ENCODE measurements at places on chromosomes 3 and 15. TPM values are rescaled to one million over a fixed set of nuclear protein-coding genes. Genes with fewer than 3 reads are reported as not detected.

DNA sequence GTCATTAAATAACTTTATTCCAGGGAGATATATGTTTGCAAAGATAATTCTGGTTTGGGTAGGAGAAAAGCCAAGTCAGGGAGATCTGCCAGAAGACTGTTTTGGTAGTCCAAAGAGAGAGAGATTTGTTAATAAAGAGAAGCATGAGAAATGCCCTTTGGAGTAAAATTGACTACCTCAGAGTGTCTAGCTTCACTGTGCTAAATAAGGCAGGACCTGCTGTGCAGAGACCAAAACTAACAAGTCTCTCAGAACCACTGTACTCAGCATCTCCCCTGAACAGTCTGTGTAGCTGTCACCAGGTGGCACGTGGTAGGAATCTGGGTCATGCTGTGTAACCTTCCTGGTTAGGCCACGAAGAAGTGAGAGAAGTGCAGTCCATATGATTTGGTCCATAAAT lies 31.6 kb upstream of the SLC35G2 start:
- peak; percentile 54 for DNase-seq

DNA sequence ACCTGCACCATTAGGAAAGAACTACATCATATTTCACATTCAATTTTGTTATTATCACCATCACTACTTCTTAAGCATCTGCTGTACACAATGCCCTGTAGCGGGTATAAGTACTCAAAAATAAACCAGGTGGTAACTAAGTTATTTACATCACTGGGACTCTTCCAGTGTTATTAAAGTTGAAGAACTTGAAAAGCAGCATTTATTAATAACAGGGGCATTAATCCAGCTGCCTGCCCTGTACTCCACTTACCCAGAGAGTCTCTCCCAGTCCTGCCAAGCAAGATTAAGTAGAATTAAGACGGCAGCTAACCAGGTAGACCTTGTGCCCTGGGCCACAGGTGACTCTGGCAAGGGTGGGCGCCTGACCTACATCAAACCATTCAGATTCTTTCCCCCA lies 65.2 kb downstream of the FHIT start:
- no peak for DNase-seq

GRCh38 chr3:151639418-151639740 lies 94.3 kb upstream of the AADACL2 start:
- DNase-seq: no peak

GOLGA6D gene
- total RNA-seq: not detected

EPHA3 gene
- total RNA-seq: 0.05 TPM

TIMP4 gene
- not detected for total RNA-seq

GRCh38 chr3:130795396-130795795 lies 48.8 kb upstream of the PIK3R4 start:
- DNase-seq: no peak

DNA sequence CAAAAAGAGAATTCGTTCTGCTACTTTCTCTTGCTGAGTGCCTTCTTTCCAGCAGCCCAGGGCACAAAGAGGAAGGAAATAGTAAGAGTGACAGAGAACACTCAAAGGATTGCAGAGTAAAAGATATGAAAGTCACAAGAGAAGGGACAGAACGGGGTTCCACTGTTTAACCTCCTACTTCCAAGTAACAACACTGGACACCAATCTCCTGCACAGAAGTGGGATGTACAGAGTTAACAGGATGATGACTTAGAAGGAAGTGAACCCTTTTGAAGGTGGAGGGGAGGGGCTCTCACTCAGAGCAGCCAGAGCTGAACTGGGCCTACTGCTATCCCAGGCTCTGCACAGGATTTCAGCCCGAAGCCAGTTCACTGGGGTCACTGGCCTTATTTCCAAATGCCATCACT lies 130.1 kb upstream of the PRICKLE2 start:
- DNase-seq: no peak

GRCh38 chr3:11661827-11662226 lies 18.1 kb upstream of the VGLL4 start:
- DNase-seq: no peak

ZNF80 gene
- 0.35 TPM for total RNA-seq

DNA sequence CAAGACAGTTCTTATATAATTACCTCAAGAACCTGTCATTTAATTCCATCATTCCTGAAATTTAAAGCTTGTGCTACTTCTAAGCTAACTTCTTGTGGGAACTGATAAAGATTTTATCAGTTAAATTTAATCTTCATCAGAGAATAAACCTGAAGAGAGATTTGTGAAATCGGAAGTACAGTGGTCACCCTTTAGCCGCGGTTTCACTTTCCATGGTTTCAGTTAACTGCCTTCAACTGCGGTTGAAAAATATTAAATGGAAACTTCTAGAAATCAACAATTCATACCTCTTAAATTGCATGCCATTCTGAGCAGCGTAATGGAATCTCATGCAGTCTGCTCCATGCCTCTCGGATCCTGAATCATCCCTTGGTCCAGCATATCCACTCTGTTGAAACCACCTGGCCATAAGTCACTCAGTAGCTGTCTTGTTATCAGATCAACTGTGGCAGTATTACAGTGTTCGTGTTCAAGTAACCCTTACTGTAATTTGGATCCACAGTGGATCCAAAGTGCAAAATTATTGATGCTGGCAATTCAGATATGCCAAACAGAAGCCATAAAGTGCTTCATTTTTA lies 626.1 kb downstream of the CADM2 start:
- no peak for DNase-seq

- peak; percentile 75 for DNase-seq
Observed at GRCh38 chr3:118884748-118885206, 149.9 kb downstream of the IGSF11 start.

GATM gene
- 1.9 TPM for total RNA-seq

DNA sequence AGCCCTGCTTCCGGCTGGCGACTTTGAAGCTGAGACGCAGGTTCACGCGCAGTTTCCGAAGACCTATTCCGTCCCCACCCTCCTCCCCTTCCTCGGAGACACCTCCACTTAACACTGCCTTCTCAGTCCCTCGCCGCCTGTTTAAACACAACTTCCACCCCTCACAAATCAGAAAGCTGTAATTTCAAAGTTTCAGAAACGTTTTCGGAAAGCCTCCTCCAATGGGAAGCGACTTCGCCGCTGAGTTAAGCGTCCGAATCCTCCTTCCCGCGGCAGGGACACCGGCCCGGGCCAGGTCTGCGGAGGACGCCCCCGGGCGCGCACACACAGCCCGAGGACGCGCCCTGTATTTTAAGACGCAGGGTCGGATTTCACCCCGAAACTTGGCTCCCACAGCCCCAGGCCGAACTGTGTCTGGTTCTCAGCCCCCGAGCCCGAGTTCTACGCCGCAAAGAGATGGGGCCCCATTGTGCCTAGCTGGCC lies 559 bp upstream of the LRRN1 start:
- peak; percentile 28 for DNase-seq

GRCh38 chr3:146507331-146508120 lies 36.9 kb downstream of the PLSCR1 start:
- no peak for DNase-seq

DNA sequence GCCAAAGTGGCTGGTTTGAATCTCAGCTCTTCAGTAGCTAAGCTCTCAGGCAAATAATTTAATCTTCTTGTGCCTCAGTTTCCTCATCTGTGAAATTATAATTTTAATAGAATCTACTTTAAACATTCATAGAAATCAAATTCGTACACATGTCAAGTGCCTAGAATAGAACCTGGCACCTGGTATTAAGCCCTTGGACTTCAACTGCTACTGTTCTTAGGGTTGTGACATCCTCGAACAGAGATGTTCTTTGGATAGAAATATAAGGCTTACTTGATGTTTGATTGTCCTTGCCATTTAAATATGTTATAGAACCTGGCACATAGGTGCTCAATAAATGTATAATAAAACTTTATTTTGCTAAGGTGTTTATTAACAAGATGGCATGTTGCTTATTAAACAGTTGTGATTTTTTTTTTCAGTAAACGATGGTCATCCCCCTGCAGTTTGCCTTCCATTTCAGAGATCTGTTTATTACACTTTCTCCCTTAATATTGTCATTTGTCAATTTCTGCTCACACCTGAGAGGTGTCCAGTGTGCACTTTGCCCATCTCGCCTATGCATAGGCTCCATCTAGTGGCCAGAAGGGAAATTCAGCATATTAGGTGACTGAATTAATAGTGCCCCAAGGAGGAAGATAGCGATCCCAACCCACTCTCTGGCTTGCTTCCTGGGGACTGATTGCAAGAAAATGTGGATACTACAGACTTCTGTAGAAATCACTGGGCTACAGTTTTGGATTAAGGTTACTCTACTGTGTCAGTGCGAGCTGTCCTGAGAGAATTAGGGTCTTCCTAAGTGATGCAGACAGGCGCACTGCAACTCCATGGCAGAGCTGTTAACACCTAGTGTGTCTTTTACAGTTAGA lies 10.7 kb downstream of the IGF1R start:
- DNase-seq: peak; percentile 26

ANXA2 gene
- 558 TPM for total RNA-seq

DNA sequence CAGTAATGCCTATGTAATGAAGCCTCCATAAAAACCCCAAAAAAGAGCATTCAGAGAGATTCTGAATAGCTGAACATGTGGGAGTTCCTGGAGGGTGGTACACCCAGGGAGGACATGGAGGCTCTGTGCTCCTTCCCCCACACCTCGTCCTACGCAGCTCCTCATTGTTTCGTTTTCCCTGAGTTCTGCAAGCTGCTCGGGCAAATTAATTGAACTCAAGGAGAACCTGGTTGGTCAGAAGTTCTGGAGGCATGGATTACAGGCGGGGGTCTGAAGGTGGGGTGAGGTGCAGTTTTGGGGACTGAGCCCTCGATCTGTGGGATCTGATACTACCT lies 142.2 kb downstream of the MYO9A start:
- DNase-seq: no peak

DNA sequence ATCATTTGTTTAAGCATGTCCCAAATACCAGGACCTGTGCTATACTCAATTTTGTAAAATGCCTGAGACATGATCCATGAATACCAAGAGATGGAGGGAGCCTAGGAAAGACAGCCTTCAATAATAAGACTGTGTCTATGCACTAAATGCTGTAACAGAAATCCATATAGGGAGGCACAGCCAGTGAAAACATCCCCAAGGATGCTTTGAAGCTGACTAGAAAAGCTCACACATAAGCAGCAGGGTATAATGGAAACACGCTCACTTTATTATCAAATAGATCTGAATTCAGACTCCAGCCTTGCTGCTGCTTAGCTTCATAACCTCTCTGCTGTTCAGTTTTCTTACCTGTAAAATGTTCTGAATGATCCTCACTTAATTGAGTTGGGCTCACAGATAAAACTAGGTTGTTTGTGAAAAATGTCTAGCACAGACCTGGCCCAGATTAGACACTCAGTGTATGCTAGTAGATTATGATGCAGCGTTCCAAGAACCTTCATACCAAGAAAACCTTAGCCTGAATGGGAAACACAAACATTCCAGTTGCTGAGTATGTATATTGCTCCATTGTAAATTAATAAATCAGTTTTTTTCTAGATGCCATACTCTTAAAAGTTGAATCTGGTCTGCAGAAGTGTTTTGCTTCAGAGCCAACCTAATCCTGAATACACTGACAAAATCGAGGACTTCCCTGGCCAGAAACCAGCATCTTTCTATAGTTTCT lies 3.8 kb upstream of the LARP6 start:
- no peak for DNase-seq

DNA sequence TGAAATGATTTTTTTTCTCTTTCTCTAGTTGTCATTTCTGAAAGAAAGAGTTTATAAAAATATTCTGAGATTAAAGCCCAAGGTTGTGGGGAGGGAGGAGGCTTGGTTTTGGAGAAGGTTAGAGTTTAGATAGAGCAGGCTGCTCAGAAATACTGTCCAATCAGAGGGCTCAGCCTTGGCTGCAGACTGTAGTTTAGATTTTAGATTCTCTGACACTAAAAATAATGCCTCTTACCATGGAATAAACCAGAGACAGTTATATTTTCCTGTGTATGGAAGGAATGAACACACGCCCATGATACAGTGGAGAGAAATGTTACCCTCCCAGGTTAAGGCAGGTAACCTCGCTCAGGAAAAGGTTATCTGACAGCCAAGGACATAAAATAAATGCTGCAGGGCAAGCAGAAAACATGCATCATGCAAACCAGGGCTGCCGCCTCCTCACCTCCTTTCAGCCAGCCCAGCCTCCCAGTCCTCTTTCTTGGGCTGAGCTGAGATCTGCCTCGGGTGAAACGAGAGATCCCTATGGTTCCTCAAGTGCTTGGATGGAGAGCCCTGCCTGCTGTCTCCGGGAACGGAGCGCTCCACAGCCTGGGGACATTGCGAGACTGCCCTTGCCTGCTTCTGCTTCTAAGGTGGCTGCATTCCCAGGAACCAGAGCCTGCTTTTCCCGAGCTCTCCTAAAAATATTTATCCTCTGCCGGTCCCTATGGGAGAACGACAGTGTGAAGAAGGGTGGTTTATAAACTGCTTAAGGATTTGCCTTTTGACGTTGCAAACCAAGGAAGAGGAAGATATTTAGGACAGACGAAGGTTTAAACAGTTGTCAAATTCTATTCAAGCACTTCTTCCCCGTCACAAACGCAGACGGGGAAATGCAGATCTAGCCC lies 848 bp downstream of the NCEH1 start:
- DNase-seq: no peak

GRCh38 chr3:48928679-48929078 lies 10.0 kb downstream of the ARIH2 start:
- no peak for DNase-seq

DNA sequence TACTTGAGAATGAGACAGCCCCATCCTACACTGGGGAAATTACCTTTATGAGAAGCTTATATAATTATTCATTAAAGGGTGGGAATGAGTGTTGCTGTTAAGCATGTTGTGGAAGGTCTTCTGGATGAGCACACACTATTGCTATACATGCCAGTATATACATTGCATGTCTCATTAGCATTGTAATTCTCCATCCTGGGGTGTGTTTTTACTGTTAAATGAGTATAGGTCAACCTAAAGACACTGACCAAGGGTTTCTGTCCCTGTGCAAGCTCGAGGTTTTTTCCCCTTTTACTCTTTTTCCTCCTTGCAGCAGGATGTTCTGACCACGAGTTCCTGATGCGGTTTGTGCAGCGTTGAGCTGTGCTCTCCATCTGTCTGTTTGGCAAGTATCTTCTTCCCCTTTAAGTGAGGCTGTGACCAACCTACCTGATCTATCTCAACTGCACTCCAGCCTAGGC lies 7.2 kb upstream of the IVD start:
- peak; percentile 39 for DNase-seq

GRCh38 chr15:68316061-68316804 lies 38.7 kb downstream of the FEM1B start:
- no peak for DNase-seq

DNA sequence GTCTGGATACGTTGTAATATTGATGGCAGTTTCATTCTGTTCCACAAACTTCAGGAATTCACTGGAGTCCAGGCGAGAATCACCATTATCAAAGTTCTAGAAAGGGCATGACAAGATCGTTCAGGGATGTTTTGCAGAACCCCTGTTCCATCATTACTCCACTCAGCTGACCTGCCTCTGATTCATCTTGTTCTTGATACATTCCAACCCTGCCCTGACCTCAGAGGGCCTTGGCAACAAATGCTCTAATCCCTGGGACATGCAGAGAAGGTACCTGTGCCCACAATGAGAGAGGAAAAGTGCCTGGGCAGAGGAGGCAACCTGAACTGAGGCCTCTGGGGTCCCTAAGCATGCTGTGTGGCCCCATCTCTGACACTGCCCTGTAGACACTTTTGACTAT lies 45.9 kb downstream of the FSTL1 start:
- no peak for DNase-seq

GRCh38 chr3:17733215-17733614 lies 9.2 kb downstream of the TBC1D5 start:
- DNase-seq: no peak

SH3BP5 gene
- 39.0 TPM for total RNA-seq

GRCh38 chr15:23648920-23649515 lies 1.4 kb upstream of the MAGEL2 start:
- DNase-seq: no peak

Measured in activated CD4-positive, alpha-beta memory T cell treated with anti-CD3 and anti-CD28 coated beads, Interleukin-2, amount 10 ng/mL, durations not matched to agents 7 days and 5 days (primary cell).